ENCODE measurements at places on chromosomes 7 and 10. TPM values are rescaled to one million over a fixed set of nuclear protein-coding genes. Genes with fewer than 3 reads are reported as not detected.

Gene ZNF786
- total RNA-seq, result 5.0 TPM

Gene GRID1
- total RNA-seq, result under 0.01 TPM

Gene FKBP6
- not detected for total RNA-seq

Gene PNLIPRP3
- total RNA-seq, result not detected

Gene SFTPA1
- 3.3 TPM for total RNA-seq

Gene HOXA9
- not detected for total RNA-seq

DNA sequence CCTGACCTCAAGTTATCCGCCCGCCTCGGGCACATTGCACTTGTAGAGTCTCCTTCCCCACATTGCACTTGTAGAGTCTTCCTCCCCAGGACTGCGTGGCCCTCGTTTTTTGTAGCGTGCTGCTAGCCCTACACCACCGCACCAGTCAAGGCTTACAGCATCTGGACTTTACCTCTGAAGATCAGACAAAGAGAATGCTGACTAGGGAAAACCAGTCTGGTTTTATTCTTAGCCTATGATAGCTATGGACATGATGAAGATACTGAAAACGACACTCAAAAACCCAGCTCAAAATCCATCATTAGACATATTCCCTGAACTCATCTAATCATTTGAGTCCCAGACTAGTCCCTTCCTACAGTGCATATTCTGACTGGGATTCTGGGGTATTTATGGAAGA lies 71.9 kb upstream of the AKR1E2 start:
- DNase-seq, result no peak
- no peaks in the 10 kb centered on the region for H3K4me1 ChIP-seq
- no peaks in the 10 kb centered on the region for H3K27me3 ChIP-seq
- H3K27ac ChIP-seq, result no peak overlapping the region
- H3K4me3 ChIP-seq, result no peak overlapping the region

GRCh38 chr7:26504411-26505120 lies 212.9 kb downstream of the SNX10 start:
- no peaks in the 10 kb centered on the region for H3K4me1 ChIP-seq
- no peaks in the 10 kb centered on the region for H3K27me3 ChIP-seq
- H3K4me3 ChIP-seq, result no peak overlapping the region
- H3K27ac ChIP-seq, result no peak overlapping the region

DNA sequence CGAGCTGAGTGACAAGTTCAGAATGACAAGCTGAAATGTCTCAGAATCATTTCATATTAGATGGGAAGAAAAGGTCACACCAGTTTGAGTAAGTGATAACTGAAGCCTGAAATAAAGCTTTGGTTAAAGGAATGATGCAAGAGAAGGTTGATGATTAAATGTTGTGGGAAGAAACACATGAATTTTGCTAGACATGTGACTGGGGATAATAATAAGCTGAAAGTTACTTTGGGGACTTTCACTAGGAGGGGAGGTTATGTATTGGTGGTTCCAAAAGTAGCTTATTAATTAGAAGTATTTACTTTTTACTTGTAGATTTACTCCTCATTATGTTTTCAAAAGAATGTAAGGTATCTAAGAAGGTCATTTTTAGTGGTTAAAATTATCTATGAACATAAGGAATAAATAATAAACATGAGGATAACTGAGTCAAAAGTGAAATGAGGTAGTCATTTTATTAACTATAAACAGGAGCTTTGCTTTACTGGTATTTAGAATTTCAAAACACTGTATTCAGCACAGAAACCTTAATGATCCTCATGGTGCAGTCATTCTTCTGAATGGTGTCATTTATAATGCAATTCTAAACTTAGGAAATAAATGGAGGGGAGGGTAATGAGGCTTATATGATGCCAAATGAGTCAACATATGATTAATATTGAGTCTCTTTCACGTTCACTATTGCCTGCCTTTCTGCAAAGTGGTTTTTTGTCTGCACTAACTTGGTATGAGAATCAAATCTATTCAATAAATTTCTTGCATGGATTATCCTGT lies 63.7 kb downstream of the PRKG1 start:
- no peak overlapping the region for H3K4me3 ChIP-seq
- H3K27ac ChIP-seq, result no peak overlapping the region
- no peak for DNase-seq
- no peaks in the 10 kb centered on the region for H3K27me3 ChIP-seq
- H3K4me1 ChIP-seq, result peaks cover 20% of the 10 kb centered on the region

- no peaks in the 10 kb centered on the region for H3K4me1 ChIP-seq
- H3K36me3 ChIP-seq, result no peaks in the 10 kb centered on the region
- DNase-seq, result no peak
- no peak overlapping the region for H3K27ac ChIP-seq
- no peaks in the 10 kb centered on the region for H3K27me3 ChIP-seq
These were observed 263.6 kb downstream of the SKIDA1 start for GRCh38 chr10:21261842-21262294.

DNA sequence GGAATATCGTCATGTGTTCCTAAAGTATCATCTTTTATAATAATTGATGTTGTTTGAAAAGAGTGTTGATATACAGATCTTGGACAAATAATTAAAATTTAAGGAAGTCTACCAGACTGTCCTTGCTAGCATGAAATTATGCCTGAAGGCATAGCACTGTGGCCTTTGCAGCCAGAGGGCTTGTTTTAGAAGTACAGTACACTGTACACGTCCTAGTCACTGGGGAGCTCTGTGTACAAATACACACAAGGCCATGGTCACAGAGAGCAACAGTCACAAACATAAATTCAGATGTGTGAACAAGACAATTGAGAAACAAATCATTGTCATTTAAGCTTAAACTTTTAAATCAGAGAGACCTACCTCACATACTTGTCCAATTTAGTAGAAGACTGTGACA lies 133.0 kb downstream of the KIAA1217 start:
- H3K36me3 ChIP-seq, result no peaks in the 10 kb centered on the region
- H3K4me3 ChIP-seq, result no peak overlapping the region
- H3K4me1 ChIP-seq, result peaks cover 34% of the 10 kb centered on the region
- H3K27ac ChIP-seq, result no peak overlapping the region

GRCh38 chr7:68581417-68581816 lies 1016.9 kb upstream of the AUTS2 start:
- no peaks in the 10 kb centered on the region for H3K27me3 ChIP-seq
- no peaks in the 10 kb centered on the region for H3K4me1 ChIP-seq
- H3K27ac ChIP-seq, result no peak overlapping the region
- H3K4me3 ChIP-seq, result no peak overlapping the region
- H3K36me3 ChIP-seq, result no peaks in the 10 kb centered on the region
- no peak for DNase-seq

- no peak overlapping the region for H3K4me3 ChIP-seq
- H3K27me3 ChIP-seq, result no peaks in the 10 kb centered on the region
- H3K4me1 ChIP-seq, result peaks cover 56% of the 10 kb centered on the region
- H3K36me3 ChIP-seq, result no peaks in the 10 kb centered on the region
These were observed 51.8 kb downstream of the CUX1 start for GRCh38 chr7:101869026-101869900.

DNA sequence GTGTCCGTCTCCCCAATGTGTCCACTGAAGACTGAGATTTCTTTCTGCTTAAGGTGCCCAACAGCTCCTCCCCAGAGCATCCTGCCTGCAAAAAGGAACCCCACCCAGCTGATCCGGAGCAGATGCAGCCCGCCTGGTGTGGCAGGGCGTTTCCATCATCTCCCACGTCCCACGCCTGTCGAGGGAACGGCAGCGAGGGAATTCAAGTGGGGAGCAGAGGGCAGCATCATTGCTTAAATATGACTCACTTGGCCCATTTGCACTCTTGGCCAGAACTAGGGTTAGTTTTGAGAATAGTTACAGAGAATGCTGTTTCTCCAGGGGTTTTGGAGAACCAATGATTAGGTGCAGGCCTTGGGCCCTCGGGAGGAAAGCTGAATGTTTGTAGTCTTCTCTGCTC lies 20.8 kb downstream of the VWA2 start:
- H3K27ac ChIP-seq, result peak overlapping the region; percentile 25
- peaks cover 3% of the 10 kb centered on the region for H3K4me1 ChIP-seq
- no peaks in the 10 kb centered on the region for H3K36me3 ChIP-seq
- H3K27me3 ChIP-seq, result no peaks in the 10 kb centered on the region
- H3K4me3 ChIP-seq, result no peak overlapping the region

DNA sequence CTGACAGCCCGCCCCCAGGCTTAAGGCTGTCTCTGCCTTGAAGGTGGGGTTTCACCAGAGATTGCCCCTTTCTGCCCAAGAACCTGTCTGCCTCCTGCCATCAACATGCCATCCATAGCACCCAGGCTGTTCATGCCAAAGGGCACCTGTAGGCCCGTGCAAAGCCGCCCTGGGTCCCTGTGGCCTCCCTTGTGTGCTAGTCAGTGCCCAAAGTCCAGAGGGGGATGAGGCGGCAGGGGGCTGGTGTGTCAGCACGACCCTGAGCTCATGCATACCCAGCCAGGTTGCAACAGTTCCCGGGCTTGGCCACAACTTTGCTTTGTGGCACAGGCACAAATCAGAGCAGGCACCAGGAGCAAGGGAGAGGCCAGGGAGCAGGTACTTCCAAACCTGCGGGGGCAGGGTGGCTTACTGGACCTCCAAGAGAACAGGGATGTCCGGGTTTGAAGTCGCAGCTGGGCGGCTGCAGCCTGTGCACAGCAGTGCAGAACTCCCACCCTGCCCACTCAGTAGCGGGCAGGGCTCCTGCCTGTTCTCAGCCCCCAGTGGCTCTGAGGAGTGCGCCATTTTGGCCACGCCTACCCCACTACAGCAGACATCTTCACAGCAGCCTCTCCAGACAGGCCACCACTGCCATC lies 671.1 kb upstream of the GRM3 start:
- no peaks in the 10 kb centered on the region for H3K36me3 ChIP-seq
- H3K4me1 ChIP-seq, result no peaks in the 10 kb centered on the region
- no peak for DNase-seq
- H3K4me3 ChIP-seq, result no peak overlapping the region
- no peaks in the 10 kb centered on the region for H3K27me3 ChIP-seq

GRCh38 chr10:7795605-7796004 lies 7.6 kb downstream of the ATP5F1C start:
- DNase-seq, result no peak
- no peak overlapping the region for H3K27ac ChIP-seq
- H3K4me3 ChIP-seq, result no peak overlapping the region
- H3K27me3 ChIP-seq, result no peaks in the 10 kb centered on the region
- peaks cover 47% of the 10 kb centered on the region for H3K36me3 ChIP-seq
